ENCODE measurements at places on chromosomes 7 and 10. TPM values are rescaled to one million over a fixed set of nuclear protein-coding genes. Genes with fewer than 3 reads are reported as not detected.

Gene CYP3A4
- not detected for total RNA-seq

Gene AKR1C8
- not detected for total RNA-seq

Gene DDX56
- 33.9 TPM for total RNA-seq

Gene TMEM140
- 12.0 TPM for total RNA-seq

Gene ZNF438
- total RNA-seq = 3.3 TPM

Gene GPRIN2
- total RNA-seq = not detected

Gene IDI2
- not detected for total RNA-seq

Gene H2BK1
- not detected for total RNA-seq

Gene GPR26
- not detected for total RNA-seq

Gene SNX10
- total RNA-seq = not detected

Gene CACNA2D1
- 33.3 TPM for total RNA-seq

Gene GNGT1
- total RNA-seq = not detected

Gene CPN1
- total RNA-seq = not detected

Gene ASAH2B
- total RNA-seq = 0.94 TPM

Gene FEZF1
- not detected for total RNA-seq

Gene CPED1
- total RNA-seq = 36.9 TPM

Gene GBX1
- not detected for total RNA-seq

Gene OPTN
- 81.3 TPM for total RNA-seq

Gene SEMA3C
- 126 TPM for total RNA-seq

Gene HOXA5
- total RNA-seq = 10.3 TPM

Gene CDHR3
- 5.4 TPM for total RNA-seq

Gene UTF1
- total RNA-seq = not detected

Gene ABCB1
- total RNA-seq = 3.8 TPM

Gene DGKB
- total RNA-seq = not detected

Gene WAPL
- 42.0 TPM for total RNA-seq

Gene HOXA13
- total RNA-seq = not detected

Gene CUBN
- total RNA-seq = 2.2 TPM

Gene NPSR1
- not detected for total RNA-seq

Gene PRKCQ
- total RNA-seq = under 0.01 TPM

Gene GJC3
- not detected for total RNA-seq
